ENCODE measurements at places on chromosomes 1 and 21.

DNA sequence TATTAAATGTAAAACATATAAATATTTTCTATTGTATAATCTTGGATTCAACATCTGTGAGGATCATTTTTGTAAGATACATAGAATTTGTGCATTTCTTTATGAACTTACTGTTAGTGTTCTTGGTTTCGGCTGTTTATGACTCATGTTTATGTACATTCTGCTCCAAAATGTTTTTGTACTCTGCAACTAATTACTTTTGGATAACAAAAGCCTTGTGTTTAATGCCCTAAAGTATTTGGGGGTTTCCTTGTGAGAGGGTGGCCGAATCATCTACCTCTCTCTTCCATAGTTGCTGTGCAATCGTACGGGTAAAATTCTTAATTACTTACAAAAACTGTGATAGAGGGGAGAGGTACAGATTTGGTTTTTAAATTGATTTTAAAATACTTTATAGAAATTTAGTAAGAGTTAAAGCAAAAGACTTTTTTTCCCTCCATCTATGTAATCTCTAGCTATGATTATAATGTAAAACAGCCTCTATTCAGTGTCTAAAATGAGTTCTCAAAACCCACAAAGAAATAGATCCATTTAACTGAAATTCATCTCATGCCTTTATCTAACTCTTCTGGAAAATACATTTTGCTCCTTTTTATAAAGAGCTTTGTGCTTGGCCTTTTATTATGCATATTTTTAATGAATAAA lies 38.7 kb upstream of the LRRC8C start:
- DNase-seq = no peak

- DNase-seq = no peak
These were observed 26.0 kb upstream of the RSPO1 start for GRCh38 chr1:37660664-37661063.

DNA sequence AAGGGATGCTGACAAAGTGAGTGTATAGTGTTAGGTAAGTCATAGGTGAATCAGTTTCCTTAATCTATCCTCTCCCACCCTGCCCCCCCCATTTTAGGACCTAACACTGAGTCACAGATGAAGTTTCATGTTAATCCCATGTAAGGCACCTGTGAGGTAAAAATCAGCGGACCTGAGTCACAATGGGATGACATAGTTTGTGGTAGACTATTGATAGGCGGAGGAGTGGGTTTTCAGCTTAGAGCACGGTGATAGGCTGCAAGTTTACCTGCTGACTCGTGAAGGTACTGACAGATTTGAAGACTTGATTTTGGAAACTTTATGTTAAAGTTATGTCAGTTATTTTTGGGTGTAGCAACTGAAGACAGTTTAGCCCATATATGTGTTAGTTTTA lies 1.7 kb downstream of the TOR1AIP1 start:
- DNase-seq = no peak

DNA sequence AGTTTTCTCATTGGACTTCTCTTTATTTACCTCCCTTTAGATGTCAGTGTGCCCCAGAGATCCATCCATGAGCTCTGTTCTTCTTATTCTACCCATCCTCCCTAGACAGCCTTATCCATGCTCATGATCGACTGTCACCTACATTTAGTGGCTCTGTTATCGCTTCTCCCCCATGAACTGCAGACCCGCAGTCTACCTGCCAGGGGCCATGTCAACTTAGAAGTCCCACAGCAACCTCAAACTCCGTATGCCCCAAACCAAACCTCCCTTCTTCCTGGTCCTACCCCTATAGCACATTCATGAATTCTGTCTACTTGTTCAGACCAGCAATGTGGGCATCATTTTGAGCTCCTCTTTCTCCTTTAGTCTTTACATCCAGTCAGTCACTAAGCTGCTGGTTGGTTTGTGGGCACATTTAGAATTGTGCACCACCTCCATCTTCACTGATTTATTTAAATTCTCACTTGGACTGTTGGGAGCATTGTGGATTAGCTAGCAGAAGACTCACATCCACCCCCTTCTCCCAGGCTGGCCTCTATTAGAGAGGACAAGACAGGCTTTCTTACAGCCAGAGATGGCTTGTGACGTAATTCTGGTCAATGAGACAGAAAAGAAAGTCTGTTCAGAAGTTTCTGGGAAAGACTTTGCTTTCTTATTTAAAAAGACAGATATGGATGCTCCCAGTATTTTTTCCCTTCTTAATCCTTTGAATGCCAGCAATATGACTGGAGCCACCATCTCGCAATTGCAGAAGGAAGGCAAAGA lies 19.1 kb downstream of the C1orf116 start:
- no peak for DNase-seq

DNA sequence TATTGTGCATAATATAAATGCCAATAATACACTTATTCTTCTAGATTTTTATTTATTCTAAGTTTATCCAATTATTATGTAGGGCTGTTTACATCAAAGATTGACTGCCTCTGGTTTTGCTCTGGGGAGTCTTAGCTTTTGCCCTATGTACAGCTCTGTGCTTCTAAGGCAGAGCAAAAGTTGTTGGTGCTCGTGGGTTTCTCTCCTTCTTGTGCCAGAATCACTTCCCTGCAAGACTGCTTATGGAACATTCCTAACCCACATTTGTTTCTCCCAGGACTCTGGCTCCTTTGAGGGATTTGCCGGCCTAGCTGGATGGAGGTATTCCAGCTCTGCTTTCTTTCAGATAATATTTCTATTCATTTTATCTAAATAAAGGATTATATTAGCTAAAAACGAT lies 849.1 kb downstream of the USP25 start:
- no peak for DNase-seq

- DNase-seq = no peak
These were observed 415.2 kb upstream of the DAB1 start for GRCh38 chr1:57839067-57839466.

DNA sequence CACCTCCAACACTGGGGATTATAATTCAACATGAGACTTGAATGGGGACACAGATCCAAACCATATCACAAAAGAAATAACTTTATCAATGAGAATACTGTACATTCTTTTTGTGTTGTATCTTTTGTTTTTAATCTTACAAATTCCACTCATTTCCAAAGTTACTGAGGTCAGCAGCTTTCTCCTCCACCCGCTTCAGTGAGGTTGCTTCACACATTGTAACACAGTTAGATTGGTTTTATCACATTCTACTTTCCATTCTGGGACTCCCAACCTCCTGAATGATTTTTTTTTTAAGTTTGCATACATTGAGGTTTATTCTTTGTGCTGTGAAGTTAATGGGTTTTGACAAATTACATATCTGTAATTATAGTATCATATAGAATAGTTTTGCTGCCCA lies 43.8 kb downstream of the DDAH1 start:
- DNase-seq = no peak

All from stimulated activated CD8-positive, alpha-beta memory T cell treated with anti-CD3 and anti-CD28 coated beads, Interleukin-4, amount 100 ng/mL, for 1 hour (primary cell).